ENCODE measurements at places on chromosomes 1 and 21.

DNA sequence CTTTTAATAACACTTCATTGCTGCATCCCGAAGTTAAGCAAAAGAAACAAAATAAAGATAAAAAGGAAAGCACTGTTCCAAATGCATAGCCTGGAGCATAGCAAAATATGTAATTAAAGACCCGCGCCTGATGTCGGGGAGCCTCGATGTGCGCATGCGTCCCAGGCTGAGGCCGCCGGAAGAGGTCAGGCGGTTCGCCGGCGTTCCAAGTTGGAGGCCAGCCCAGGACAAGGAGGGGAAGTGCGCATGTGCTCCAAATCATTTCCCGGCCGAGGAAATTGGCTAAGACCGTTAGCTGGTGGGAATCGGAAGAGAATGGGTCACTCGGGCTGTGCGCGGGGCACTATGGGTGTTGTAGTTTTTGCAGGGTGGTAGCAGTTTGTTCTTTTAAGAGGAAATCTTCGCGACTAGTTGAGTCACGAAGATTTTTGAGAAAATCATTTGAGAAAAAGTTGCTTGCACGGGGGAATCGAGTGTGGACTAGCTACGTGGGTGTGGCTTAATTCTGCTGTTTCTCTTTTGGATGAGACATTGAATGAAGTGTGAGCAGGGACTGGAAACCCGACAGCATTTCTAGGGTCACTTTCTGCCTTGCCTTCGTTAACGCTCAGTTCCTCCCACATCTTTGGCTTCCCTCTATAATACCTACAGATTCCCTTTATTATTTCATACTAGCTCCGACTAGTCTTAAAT lies 31.0 kb upstream of the CD1D start:
- DNase-seq, result peak; percentile 36

DNA sequence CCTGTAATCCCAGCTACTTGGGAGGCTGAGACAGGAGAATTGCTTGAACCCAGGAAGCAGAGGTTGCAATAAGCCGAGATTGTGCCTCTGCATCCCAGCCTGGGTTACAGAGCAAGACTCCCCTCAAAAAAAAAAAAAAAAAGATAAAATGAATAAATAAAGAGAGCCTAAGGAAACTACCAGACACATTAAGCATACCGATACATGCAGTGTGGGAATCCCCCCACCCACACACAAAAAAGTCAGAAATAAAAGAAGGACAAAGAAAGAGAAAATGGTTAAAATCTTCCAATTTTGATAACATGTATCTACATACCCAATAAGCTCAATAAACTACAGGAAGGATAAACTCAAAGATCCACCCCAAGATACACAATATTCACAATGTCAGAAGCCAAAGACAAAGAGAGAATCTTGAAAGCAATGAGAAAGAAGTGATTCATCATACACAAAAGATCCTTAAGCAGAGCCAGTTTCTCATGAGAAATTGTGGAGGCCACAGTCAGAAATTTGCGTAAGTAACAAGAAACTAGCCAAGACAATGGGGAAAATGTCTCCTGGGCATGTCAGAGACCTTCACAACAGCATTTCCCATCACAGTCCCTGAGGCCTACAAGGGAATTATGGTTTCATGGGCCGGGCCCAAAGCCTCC lies 1197.0 kb downstream of the AMY1C start:
- no peak for DNase-seq

DNA sequence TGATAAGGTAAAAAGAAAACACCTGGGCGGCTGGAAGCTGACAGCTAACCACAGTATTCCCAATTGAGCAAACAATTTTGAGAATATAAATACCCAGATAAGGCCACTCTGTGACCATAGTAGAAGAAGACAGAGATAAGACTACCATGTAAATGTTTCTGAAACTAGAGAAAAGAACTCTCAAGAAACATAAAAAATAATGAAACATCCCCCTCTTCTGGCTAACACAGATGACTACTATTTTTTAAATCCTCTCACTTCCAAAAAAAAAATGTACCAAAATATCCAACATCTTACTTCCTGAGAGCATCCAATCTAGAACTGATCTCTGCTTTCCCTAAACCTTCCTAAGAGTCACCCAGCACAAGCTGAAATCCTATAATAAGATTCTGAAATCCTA lies 125.9 kb downstream of the HFM1 start:
- DNase-seq, result no peak

DNA sequence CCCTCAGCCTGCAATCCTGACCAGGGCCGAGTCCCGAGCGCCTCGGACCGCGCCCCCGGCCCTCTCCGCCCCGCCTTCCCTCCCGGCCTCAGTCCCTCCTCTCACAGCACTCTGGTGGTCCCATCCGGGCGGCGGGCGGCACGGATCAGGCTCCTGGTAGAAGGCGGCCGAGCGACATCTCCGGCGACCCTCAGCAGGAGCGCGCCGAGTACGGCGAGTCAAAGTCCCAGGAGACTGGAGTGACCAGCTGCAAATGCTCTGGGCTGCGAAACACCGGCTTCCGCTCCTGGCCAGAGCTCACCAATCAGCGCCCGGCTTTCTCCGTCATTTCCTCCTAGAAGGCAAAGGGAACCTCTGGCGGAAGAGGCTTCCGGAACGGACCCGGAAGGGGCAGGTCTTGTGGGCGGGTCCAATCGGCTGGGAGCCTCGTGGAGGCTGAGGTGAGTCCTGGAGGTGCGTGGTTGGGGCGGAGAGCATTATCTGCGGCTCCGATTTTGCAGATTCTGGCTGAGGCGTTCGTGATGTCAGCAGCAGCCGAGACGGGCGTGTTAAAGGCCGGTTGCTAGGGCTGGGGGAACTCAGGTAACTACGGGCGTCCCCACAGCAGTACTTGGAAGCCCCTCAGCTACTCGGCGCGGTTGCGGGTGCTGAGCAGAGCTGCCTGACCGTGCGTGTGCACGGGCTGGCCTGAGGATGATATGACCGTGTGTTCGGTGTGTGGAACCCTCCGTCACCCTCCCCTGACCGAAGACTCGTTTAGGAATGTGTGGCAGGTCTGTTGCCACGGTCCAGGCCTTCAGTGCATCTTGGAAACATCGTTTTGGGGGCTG lies at the start of the genes GDAP2 and WDR3:
GDAP2 (minus strand) TSS at position 279 of the 830 bp plus-strand sequence. CDS start 9,264 bp downstream, outside the sequence.
WDR3 (plus strand) TSS at position 397 of the 830 bp plus-strand sequence. CDS start 3,581 bp downstream, outside the sequence.
- DNase-seq, result peak; percentile 95

GRCh38 chr21:46195595-46196195 lies 11.4 kb upstream of the SPATC1L start:
- DNase-seq, result no peak

DNA sequence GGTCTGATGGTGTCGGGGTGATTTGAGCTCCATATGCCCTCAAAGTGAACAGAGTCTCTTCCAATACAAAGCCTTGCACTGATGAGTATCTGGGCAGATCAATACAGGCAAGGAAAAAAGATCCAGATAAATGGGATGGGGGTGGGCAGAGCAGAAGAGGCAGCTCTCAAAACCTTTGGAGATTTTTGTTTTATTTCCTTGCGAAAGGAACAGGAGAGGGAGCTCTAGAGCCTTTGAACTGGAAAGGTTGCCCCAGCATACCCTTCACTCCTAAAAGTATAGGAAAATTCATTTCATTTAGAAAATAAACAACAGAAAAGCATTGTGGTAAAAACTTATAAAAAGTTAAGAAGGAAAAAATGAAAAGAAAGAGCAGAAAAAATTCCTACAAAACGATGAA lies 31.4 kb upstream of the OLIG2 start:
- no peak for DNase-seq

- DNase-seq, result no peak
Measured at GRCh38 chr1:184283999-184284398, 102.8 kb upstream of the C1orf21 start.

- no peak for DNase-seq
Measured at GRCh38 chr1:58434181-58434580, 112.3 kb downstream of the OMA1 start.

DNA sequence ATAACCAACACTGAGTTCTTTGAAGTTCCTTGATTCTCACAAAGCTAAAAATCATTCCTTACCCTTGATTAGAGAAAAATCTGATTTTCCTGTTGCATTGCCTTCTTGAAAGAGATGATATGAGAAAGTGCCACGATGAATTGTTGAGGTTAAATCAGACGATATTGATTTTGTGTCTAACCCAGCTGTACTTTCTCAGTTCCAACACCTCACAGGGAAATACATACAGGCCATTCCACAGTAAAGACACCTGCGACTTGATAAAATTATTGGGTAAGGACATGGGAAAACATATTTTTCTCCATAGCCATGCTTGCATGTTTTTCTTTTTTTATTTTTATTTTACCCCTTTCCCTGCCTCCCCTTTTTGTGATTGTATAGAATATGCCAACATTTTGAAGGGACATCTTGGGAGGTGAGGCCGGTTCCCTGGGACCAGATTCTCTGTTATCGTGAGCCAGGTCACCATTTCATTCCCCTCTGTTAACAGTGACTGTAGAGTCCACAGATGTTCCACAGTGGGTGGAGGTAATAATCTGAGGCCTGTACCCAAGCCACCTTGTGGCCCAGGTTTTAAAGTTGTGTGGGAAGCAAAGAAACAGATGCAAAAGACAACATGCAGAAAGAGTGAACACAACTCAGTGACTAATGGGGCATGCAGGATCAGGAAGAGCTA lies 255.4 kb upstream of the ST6GALNAC5 start:
- DNase-seq, result no peak

DNA sequence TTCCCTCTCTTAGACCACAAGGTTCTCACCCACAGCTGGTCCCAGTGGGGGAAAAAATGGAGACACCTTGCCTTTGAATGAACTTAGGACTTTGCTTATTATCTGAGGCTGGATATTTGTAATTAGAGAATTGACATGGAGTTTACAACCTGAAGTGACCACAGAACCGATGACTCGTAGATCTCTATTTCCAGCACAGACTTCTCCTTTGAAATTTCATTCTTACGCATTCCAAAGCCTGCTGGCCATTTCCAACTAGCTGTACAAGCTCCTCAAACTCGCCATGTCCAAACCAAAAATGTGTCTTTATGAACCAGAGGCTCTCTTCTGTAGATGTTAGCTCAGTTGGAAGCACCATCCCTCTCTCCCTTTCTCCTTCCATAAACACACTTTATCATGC lies 12.0 kb downstream of the RAB7B start:
- no peak for DNase-seq

Measured in DMS79 treated with DMSO at 0.1 percent for 48 hours (cell line).